ENCODE measurements at places on chromosomes 5 and 9. TPM values are rescaled to one million over a fixed set of nuclear protein-coding genes. Genes with fewer than 3 reads are reported as not detected.

DNA sequence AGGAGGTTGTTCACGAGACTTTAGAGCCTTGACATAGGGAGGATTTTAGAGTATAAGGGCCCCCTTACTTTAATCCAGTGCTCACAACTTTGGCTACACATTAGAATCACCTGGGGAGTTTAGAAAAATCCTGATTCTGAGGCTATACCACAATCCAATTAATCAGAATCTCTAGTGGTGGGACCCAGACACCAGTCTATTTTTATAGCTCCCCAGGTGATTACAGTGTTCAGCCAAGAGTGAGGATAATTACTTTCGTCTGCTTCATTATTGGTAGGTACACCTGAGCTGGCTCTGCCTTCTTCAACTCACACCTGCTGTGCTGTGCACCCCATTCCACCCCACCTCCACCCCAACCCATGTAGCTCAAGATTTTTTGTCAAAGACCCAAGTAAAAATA, 141.3 kb upstream of the EPB41L4A start:
- no peak for DNase-seq

- DNase-seq, result peak; percentile 70
These were observed 48.0 kb upstream of the POU5F2 start for GRCh38 chr5:93789173-93790067.

DNA sequence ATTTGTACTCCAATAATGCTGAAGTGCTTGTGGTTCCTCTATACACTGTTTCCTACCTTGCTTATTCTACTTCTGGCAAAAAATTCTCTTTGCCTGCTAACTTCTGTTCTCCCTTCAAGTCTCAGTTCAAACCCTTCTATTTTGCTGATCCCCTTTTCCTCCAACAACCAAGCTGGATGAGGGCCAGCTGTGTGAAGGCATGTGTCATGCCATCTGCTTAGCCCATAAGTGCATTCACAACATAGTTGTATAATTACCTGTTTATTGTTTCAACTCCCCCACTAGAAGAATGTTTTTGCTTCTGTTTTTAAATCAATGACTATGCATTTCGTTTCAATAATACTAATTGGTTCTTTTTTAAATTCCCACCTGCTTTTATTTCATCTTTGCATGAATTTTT, 1951.4 kb upstream of the WWC1 start:
- DNase-seq, result peak; percentile 7

GRCh38 chr5:98461485-98461884, 312.0 kb upstream of the RGMB start:
- no peak for DNase-seq

RANBP3L gene
- total RNA-seq, result 0.50 TPM

DNA sequence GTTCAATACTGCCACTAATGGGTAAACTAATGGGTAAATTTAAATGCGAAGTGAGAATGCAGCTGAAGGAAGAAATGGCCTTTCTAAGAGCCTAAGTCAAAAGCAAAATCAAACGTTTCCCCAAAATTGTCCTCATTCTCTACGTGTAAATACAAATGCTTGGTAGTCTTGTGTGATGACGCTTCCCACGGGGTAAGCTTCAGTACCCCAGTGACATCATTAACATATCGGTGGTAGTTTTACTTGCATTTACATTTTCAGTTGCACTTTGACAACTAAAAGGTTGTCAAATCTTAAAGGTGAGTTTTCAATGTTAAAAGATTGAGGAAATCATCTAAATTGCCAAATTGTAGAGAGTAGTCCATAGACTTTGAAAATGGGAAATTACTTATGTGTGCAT, 550.7 kb upstream of the CCNG1 start:
- no peak for DNase-seq

- DNase-seq, result no peak
These were observed 1.8 kb downstream of the HCN1 start for GRCh38 chr5:45694255-45694814.

BAAT gene
- total RNA-seq, result 0.03 TPM

SLC22A4 gene
- 3.4 TPM for total RNA-seq

SLCO6A1 gene
- total RNA-seq, result not detected

ECSCR gene
- total RNA-seq, result 67.7 TPM

- DNase-seq, result peak; percentile 67
These were observed 1.7 kb upstream of the POMT1 start for GRCh38 chr9:131500939-131501541.

DNA sequence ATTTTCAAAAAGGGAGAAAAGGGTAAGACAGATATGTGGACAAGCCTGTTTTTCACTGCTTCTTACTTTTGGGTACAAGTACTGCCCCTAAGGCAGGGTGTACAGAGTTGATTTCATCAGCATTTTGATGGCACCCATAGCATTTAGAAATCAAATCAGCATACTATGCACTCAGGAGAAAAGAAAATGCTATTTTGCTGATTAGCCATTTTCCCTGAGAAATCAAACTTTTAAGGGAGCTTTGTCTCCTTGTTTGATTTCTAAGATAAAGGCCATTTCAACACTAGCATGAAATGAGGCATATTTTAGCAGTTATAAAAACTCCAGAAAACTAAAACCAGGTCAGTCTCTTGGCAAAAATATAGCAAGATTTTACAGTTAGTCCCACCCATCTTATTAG, 2269.4 kb upstream of the WWC1 start:
- DNase-seq, result no peak

DNA sequence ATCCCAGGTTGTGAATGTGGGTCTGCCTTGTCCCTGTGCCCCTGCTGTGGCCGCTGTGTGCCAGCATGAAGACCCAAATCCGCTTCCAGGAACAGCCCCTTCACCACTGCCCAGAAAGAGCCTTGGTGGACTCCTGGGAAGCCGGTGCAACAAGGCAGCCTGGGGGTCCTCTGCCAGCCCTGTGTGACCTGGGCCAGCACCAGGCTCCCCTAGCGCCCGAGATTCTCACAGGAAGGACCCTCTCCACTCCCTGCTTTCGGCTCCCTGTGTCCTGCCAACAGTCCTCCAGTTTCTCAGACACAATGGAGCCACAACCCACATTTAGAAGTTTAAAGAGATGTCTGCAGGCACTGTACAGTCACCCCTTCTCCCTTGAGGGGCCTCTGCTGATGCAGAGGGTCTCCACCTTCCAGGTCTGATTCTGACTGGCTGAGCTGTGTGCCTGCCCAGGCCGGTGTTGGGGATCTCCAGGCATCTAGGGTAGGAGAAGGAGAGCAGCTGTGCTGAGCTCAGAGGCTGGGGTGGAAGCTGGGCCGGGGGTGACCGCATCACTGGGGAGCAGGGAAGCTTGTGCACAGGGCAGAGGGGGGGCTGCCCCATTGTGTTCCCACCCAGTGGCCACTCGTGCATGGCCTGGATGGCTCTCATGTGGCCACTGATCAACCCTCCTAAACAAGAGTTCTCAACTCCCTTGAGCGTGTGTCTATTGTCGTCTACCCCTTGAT, 174.0 kb downstream of the IRX2 start:
- no peak for DNase-seq

- DNase-seq, result no peak
These were observed 34.1 kb upstream of the CPLX2 start for GRCh38 chr5:175837171-175837699.

RGS7BP gene
- not detected for total RNA-seq

DNA sequence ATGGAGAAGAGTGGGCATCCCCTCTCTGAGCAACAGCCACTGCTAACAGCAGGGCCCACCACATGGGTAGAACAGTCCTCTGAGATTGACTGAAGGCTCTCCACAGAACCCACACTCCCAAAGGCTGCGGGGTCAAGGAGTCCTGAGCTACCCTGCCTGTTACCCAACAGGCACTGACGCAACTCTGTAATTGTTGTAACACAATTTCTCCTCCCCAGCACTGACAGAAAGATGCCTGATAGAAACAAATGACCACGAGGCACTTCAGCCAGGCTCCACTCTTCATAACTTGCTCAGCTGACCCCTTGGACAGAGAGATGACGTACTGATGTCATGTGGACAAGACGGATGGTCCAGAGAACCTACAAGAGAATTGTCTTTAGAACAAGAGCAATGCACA, 220.7 kb downstream of the SPOCK1 start:
- no peak for DNase-seq

GRCh38 chr9:68431307-68431706, 74.9 kb downstream of the PGM5 start:
- no peak for DNase-seq

- DNase-seq, result no peak
These were observed 65.4 kb upstream of the C9orf72 start for GRCh38 chr9:27638716-27639115.

DNA sequence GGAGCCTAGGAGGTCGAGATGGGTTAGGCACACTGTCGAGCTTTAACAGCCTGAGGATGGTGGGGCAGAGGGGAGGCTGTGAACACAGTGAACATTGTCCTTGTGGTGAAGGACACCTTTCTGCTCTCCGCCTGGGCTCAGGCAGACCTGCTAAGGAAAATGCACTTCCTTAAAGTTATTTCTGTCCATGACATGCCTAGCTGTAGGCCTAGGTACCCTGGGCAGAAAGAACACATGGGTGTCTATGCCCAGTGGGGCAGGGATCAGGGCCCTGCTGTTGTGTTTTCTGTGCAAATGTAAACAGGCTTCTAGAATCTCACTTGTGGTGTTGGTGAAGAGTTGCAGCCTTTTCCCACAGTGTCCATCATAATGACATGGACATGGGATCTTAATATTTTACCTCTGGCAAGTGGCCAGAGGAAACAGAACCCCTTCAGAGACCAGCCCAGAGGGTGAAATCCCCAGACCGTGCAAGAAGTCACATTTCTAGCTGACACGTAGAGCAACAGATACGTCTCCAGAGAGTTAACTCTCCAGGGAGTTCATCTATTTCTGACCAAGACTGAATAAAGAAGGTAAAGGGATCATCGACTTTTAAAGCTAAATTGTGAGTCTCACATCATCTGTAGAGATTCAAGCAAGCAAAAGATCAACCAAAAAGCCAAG, 79.2 kb downstream of the C9orf152 start:
- no peak for DNase-seq
